ENCODE measurements at places on chromosomes 4 and X. TPM values are rescaled to one million over a fixed set of nuclear protein-coding genes. Genes with fewer than 3 reads are reported as not detected.

DNA sequence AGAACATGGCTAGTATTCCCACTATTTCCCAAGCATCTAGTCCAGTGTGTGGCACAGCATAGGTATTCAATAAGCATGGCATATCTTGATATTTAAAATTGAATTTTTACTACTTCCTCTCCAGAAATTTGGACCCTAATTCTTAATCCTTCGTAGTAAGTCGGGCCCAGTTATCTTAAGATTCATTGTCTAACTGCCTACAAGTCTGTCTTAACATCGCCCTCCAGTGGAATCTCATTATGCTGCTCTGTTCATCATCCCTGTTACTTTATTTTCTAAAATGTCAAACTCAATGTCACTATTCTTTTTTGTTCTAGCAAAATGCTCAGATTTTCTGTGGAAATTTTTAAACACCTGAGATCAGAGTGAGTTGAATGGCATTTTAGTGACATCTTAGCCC lies 606.2 kb downstream of the KLHL13 start:
- no peak overlapping the region for H3K27ac ChIP-seq
- no peak for DNase-seq
- no peaks in the 10 kb centered on the region for H3K4me1 ChIP-seq
- no peaks in the 10 kb centered on the region for H3K36me3 ChIP-seq
- peaks cover 13% of the 10 kb centered on the region for H3K27me3 ChIP-seq
- no peak overlapping the region for H3K4me3 ChIP-seq

DNA sequence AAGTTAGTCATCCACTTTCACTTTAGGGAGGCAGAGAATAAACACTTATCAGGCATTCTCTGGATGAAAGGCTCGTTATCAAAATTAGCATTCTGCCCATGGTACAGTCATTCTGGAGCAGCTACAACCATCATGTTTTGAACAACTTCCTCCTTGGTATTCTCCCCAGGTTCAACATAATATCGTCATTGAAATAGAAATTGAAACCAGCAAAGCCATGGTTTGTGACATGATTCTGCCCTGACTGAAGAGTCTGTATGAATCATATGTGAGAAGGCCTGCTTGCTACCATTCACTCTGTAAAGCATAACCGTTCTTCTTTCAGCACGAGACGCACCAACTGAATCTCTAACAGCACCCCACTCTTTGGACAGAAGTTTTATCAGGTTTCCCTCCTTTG lies 127.5 kb upstream of the RADX start:
- no peak overlapping the region for H3K4me3 ChIP-seq
- H3K27ac ChIP-seq: no peak overlapping the region
- DNase-seq: no peak
- no peaks in the 10 kb centered on the region for H3K36me3 ChIP-seq

The DMD gene
- total RNA-seq: 65.2 TPM

DNA sequence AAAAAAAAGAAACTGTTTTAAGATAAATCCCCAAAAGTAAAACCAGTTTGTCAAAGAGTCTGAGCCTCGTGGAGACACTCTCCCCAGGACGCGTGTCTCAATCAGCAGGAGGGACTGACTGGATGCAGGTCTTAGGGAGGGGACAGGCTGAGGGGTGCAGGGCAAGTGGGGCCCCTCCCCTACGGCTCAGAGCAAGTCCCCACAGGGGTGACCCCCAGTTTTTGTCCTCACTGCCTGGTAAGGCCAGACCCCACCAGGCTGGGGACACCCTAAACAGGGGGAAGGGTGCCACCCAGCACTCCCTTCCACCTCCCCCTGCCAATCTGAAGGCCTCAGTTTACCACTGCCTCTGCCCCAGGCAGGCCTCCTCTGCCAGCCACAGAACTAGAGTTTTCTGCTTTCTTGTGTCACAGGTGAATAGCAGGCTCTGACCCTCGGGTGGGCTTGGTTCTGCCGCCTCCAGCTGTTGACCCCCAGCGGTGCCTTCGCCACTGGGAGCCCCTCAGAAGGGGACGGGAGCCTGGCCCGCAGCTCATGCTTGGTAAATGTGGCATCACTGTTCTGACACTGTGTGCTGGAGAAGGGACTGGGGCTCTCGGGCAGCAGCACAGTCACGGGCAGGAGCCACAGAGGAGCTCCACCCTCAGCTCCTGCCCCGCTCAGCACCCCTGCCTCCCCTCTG lies 69.8 kb upstream of the MXD4 start:
- no peak for DNase-seq
- no peak overlapping the region for H3K4me3 ChIP-seq
- no peaks in the 10 kb centered on the region for H3K27me3 ChIP-seq
- no peak overlapping the region for H3K27ac ChIP-seq
- H3K4me1 ChIP-seq: no peaks in the 10 kb centered on the region

The SSX2 gene
- total RNA-seq: not detected

The STOX2 gene
- 7.9 TPM for total RNA-seq

- DNase-seq: no peak
- H3K4me1 ChIP-seq: no peaks in the 10 kb centered on the region
- H3K27ac ChIP-seq: peak overlapping the region; percentile 87
- H3K27me3 ChIP-seq: no peaks in the 10 kb centered on the region
Measured at GRCh38 chr4:113979905-113980615, 613 bp upstream of the ARSJ start.

DNA sequence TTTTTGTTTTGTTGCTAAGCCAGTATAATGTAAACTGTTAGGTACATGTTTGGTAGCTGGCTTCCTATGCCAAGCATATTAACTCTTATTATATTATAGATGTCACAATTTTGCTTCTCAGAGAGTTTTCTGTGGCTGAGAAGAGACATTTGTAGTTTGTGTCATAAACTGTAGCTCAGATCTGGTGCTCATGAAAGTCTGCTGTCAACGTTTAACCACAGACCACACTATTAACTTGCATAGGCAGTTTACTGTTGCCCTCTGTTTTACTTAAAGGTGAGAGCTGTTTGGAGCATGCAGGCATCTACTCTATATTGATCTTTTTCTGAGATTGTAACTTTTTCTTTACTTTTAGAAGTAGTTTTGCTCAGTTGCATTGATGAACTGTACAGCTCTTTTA lies 166.8 kb downstream of the TLL1 start:
- no peaks in the 10 kb centered on the region for H3K4me1 ChIP-seq
- no peaks in the 10 kb centered on the region for H3K36me3 ChIP-seq
- no peak overlapping the region for H3K4me3 ChIP-seq

DNA sequence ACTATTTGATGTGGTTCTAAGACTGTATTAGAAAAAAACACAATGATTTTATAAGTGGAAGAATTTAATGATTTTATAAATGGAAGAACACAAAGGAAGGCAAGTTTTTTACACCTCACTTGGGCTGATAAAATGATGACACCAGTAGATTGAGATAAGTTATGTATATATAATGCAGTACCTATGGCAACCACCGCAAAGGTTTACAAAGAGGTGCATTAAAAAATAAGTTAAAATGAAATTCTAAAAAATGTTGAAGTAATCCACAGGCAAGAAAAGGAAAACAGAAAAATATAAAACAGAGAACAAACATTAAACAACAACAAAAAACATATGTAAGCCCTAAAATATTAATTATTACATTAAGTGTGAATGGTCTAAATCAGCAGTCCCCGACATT lies 490.9 kb upstream of the AADAT start:
- no peak overlapping the region for H3K4me3 ChIP-seq
- H3K36me3 ChIP-seq: no peaks in the 10 kb centered on the region
- H3K27ac ChIP-seq: no peak overlapping the region

DNA sequence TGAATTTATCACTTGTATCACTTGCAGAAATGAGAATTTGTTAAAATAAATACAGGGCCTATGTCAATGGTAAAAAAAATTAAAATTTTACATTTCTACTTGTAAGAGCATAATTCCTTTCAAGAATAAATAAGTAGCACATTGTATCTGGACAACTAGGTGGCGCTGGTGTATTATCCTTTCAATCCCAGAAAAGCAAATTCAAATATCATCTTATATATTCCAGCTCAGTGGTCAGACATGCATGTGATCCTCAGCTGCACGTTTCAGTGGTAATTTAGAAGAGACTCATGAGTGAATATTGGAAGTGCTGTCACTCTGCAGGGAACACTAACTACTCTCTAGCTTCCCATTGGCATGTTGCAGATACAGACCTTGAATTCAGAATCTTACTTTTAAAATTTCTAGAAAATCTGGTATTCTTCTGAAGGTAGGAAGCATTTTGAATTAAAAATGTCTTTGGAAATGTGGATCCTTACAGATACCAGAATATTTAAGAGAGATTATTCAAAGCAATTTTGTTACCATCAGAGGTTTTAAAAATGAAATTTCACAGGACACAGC lies 1414.7 kb upstream of the TENM3 start:
- no peaks in the 10 kb centered on the region for H3K36me3 ChIP-seq
- H3K4me3 ChIP-seq: no peak overlapping the region
- no peak for DNase-seq
- H3K4me1 ChIP-seq: no peaks in the 10 kb centered on the region
- no peaks in the 10 kb centered on the region for H3K27me3 ChIP-seq

The ARHGAP36 gene
- total RNA-seq: 119 TPM

The SLC9B1 gene
- total RNA-seq: 1.6 TPM

- no peak for DNase-seq
- no peak overlapping the region for H3K4me3 ChIP-seq
- no peaks in the 10 kb centered on the region for H3K4me1 ChIP-seq
- no peaks in the 10 kb centered on the region for H3K36me3 ChIP-seq
- no peaks in the 10 kb centered on the region for H3K27me3 ChIP-seq
Measured at GRCh38 chr4:107283587-107284559, 247.8 kb upstream of the DKK2 start.

- H3K4me1 ChIP-seq: no peaks in the 10 kb centered on the region
- DNase-seq: no peak
- no peak overlapping the region for H3K4me3 ChIP-seq
- H3K27ac ChIP-seq: peak overlapping the region; percentile 63
Measured at GRCh38 chr4:103424853-103425252, 226.7 kb upstream of the CENPE start.

DNA sequence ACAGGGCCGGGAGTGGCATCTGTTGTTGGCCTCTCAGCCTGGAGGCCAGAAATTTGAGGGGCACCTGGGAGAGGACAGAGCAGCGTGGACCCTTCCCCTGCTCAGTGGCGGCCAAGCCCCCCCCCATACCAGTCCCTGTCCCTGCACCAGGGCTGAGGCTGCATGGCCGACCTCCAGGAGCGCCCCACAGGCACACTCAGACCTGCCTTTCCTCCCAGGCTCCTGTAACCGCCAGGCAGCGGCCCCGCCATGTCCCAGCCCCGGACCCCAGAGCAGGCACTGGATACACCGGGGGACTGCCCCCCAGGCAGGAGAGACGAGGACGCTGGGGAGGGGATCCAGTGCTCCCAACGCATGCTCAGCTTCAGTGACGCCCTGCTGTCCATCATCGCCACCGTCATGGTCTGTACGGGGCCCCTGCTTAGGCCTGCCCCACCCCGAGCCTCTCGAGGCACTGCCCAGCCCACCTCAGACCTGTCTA lies 15.3 kb downstream of the TMEM175 start:
- H3K4me1 ChIP-seq: no peaks in the 10 kb centered on the region
- H3K4me3 ChIP-seq: no peak overlapping the region
- no peaks in the 10 kb centered on the region for H3K36me3 ChIP-seq
- H3K27ac ChIP-seq: no peak overlapping the region

DNA sequence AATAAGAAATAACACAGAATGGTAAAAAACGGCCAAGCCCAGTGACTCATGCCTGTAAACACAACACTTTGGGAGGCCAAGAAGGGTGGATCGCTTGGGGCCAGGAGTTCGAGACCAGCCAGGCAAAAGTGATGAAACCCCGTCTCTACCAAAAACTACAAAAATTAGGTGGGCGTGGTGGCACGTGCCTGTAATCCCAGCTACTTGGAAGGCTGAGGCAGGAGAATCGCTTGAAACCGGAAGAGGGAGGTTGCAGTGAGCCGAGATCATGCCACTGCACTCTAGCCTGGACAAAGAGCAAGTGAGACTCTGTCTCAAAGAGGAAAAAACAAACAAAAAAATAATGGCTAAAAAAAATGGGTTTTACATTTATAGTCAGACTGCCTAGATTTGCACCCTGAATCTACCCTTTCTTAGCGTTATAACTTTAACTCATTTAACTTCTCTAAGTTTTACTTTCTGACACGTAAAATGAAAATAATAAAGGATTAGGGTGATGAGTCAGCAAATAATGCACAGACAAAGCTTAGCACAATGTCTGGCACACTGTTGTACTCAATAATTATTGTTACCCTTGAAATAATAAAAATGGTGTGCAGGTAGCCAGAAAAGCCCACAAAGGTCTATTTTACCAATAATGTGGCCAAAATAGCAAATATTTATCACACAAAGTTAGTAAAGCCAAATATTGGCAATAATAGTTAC lies 55.0 kb downstream of the ATP11C start:
- no peak overlapping the region for H3K4me3 ChIP-seq
- H3K36me3 ChIP-seq: no peaks in the 10 kb centered on the region
- H3K27me3 ChIP-seq: no peaks in the 10 kb centered on the region
- no peak for DNase-seq

- no peaks in the 10 kb centered on the region for H3K36me3 ChIP-seq
- H3K27me3 ChIP-seq: no peaks in the 10 kb centered on the region
- H3K27ac ChIP-seq: no peak overlapping the region
- no peak overlapping the region for H3K4me3 ChIP-seq
Measured at GRCh38 chr4:116332508-116332907, 752.9 kb downstream of the TRAM1L1 start.

The ARSJ gene
- total RNA-seq: 8.8 TPM

DNA sequence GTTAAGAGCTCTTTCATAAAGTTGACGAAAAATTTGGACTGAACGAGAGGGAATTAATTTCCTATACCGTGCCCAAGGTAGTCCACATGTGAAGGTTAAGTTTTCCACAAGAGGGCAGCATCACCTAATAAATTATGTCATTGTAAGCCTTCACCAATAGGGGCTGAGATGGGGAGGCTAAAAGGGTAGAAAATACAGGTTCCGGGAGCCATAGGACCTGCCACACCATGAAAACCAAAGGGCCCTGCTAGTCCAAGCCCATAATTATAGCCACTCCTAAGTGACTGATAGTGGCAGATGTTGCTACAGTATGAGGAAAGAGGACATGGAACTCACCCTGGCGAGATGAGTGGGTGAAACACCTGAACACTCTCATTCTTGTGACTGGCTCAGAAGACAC lies 122.2 kb downstream of the SHROOM4 start:
- H3K4me3 ChIP-seq: no peak overlapping the region
- no peaks in the 10 kb centered on the region for H3K36me3 ChIP-seq
- peaks cover 36% of the 10 kb centered on the region for H3K27me3 ChIP-seq

GRCh38 chrX:11105080-11105479 lies 6.1 kb upstream of the HCCS start:
- H3K4me1 ChIP-seq: no peaks in the 10 kb centered on the region
- no peak for DNase-seq
- no peaks in the 10 kb centered on the region for H3K36me3 ChIP-seq
- H3K27me3 ChIP-seq: no peaks in the 10 kb centered on the region

DNA sequence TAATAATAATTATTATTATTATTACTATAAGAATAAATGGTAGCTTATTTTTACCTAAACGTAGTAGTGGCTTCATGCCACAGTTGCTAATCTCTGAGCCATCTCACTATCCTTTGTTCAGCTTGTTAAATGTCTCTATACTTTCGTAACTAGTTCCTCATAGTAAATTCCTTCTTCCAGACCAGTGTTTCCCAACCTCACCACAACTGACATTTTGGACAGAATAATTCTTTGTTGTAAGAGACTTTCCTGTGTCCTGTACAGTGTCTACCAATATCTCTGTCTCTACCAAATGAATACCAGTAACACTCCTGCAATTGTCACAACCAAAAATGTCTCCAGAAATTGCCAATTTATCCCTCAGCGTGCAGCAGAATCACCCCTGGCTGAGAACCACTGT lies 1040.9 kb downstream of the DMD start:
- H3K27me3 ChIP-seq: no peaks in the 10 kb centered on the region
- DNase-seq: no peak
- no peaks in the 10 kb centered on the region for H3K4me1 ChIP-seq
- H3K4me3 ChIP-seq: no peak overlapping the region

The PRPS2 gene
- 54.4 TPM for total RNA-seq

The BEND2 gene
- not detected for total RNA-seq

- no peak overlapping the region for H3K27ac ChIP-seq
- no peaks in the 10 kb centered on the region for H3K27me3 ChIP-seq
- DNase-seq: no peak
- no peaks in the 10 kb centered on the region for H3K4me1 ChIP-seq
- H3K4me3 ChIP-seq: no peak overlapping the region
Measured at GRCh38 chr4:44147571-44148075, 301.0 kb downstream of the KCTD8 start.
